ENCODE measurements at places on chromosomes 13 and 19.

DNA sequence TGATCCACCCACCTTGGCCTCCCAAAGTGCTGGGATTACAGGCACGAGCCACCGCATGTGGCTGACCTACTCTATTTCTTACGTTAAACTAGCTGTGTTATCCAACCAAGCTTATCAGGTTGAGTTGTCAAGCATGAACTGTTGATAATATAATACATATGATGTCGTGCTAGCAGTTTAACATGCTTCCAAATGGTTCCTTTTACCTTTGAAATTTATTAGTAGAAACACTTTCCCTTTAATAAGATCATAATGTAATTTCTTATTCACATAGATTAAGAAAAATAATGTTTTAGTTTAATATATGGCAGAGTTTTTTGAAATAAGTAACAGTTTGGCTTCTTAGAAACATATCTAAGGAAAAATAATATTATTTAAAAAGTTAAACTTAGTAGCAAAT is 34.4 kb upstream of the VWA8 start:
- DNase-seq, result no peak

DNA sequence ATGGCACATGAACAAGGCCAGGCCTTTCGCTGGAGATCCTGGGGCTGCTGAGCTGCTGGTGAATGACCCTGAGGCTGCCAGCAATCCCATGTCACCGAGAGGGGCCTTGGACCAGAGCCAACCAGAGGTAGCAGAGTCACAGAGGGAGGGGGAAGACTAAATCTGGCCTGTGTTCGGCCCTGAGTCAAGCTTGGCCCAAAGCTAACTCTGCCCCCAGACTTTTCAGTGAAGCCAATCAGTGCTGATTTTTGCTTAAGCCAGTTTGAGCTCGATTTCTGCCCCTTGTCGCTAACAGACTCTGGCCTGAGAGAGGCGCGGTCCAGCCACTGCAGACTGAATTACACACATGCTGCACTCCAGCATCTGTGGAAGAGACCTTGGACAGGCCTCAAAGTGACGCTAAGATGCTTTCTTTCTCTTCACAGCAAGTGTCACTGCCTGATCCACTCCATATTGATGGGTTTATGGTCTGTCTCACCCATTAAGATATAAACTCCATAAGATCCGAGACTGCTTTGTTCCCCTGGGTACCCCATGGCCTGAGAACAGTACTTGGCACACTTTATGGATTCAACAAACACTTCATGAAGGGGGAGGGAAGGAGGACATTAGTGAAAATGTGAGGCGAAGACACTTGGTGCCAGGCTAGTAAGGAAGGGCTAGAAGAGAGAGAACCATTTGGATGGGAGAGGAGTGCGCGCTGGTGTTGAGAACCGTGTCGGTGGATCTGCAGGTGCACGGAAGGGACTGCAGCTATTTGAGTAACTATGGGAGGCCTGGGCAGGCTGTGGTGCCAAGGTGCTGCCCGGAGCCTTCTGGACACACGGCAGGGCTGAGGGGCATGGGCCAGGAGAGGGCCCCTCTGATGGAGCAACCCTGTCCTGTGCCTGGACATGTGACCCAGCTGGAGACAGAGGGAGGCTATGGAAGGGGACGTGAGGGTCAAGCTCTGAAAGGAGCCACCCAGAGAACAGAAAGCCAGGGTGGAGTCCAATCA is 17.6 kb downstream of the RANBP3 start:
- DNase-seq, result no peak

- DNase-seq, result no peak
Observed at GRCh38 chr13:105814219-105814901, 721.1 kb downstream of the EFNB2 start.

DNA sequence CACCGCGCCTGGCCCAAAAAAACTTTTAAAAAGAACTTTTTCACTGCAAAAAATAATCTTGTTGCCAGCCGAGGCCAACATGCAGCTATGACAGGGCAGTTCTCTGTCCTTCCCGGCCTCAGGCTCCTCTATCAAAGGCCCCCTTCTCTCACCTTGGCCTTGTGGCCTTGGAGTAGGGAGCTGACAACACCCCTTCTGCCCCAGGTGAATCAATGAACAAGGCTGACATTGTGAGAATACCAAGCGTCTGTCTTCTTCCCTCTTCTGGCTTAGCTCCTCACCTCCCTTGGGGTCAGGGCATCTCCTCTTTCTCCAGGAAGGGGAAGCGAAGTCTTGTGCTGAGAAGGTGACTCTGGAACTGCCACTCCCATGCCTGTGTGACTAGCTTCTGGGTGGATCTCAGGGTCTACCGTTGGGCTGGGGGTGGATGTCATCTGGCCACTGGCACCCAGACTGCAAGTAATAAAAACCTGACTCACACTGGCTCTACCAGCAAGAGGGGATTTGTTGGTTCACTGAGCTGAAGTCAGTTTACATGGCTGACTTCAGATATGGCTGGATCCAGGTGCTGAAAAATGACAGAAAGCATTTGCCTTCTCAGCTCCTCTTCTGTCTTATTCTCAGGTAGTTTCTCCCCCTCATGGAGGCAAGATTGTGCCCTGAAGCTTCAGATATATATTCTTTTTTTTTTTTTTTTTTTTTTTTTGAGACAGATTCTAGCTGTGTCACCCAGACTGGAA is 6.3 kb downstream of the C19orf38 start:
- no peak for DNase-seq

DNA sequence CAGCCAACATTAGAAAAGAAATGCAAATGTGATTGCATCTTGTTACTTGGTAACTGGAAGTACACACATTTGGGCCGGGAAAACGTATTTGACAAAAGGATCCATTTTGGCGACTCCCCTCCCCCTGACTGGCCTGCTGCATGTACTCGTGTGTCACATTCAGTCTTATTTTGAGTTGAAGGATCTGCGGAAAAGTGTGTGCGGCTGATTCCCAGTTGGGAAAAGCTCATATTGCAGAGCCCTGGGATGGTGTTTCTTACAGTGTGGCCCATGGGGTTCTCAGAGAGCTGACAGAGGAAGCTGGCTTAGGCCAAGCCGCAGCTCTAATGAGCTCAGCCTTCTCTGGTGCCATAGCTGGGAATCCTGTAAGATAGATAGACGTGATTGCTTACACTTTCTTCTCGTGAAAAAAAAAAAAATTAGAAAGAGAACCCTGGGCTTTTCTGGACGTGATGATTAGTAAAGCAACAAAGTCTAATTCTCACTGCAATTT is 170.3 kb upstream of the ARGLU1 start:
- no peak for DNase-seq

GRCh38 chr13:97568850-97569249 is 134.9 kb downstream of the RAP2A start:
- DNase-seq, result no peak

DNA sequence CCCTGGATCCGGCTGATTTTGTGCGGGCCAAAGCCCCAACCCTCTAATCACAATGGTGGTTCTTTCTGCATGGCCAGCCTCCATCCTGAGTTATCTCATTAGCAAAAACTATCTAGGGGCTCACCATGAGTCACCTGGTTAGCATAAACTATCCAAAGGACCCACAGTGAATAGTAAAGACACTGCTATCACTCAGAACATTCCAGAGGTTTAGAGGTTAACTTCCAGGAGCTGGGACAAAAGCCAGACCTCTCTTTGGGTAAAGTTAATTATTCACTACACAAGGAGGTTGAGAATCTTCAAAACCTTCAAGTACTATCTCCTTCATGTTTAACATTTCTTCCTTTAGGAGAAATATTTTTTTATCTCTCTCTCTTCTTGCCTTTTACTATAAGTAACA is 18.8 kb upstream of the PPP5C start:
- peak; percentile 30 for DNase-seq

- no peak for DNase-seq
Observed at GRCh38 chr13:106911020-106911419, 343.1 kb upstream of the ARGLU1 start.

GRCh38 chr19:33279430-33280350 is 22.6 kb downstream of the CEBPA start:
- no peak for DNase-seq

GRCh38 chr19:1513499-1514294 is 878 bp upstream of the ADAMTSL5 start:
- peak; percentile 39 for DNase-seq

DNA sequence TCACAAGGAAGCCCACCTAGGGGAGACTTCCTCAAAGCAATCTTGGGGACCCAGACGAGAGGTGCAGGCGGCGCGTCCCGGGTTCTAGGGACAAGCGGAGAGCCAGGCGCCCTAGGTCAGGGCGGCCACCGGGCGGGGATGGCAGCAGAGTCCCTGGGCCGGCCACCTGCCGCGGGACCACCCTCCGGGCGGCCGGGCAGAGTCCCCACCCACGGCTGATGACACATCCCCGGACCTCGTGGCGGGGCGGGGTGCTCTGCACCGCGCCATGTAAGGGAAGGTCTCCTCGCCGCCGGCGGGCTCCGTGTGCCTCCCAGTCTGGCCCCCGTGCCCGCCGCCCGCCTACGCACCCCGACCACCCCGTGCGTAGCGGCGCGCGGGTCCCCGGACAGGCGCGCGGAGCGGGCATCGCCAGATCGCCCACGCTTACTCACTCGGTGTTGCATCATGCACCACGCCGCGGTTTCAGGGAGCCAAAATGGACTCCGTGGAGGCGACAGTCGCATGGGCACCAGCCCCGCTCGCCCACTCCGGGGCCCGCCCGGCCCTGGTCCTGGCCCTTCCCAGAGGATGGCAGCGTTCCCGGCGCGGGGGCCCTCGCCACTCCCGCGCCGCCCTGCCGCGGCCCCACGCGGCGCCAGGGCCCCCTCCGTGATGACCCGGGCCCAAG is 643 bp downstream of the SLC7A1 start:
- DNase-seq, result peak; percentile 50

- DNase-seq, result no peak
Observed at GRCh38 chr13:78875792-78876580, 217.0 kb upstream of the OBI1 start.

GRCh38 chr19:13071444-13072187 is 31.0 kb downstream of the LYL1 start:
- DNase-seq, result no peak

DNA sequence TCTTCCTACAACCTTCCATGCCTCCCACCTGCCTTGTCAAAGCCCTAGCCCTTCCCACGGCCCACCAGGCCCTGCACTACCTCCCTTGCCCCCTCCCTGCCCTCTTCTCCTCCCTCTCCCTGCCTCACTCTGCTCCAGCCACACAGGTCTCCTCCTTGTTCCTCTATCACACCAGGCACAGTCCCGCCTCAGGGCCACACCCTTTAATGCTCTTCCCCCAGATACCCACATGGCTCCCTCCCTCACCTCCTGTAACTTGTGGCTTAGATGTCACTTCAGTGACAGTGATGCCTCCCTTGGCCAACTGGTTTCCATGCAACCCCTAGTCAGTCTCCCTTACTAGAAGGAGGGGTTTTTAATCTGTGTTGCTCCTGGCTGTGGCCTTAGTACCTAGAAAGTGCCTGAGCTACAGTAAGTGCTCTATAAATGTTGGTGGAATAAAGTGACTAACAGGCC is 1.3 kb downstream of the SIRT6 start:
- DNase-seq, result no peak

- no peak for DNase-seq
Observed at GRCh38 chr13:28100150-28101121, at the start of gene FLT3. FLT3 (minus strand) TSS chr13:28100576; CDS start chr13:28100510, 66 bp downstream.

GRCh38 chr13:50581586-50582196 is 261.8 kb downstream of the DLEU7 start:
- DNase-seq, result no peak

DNA sequence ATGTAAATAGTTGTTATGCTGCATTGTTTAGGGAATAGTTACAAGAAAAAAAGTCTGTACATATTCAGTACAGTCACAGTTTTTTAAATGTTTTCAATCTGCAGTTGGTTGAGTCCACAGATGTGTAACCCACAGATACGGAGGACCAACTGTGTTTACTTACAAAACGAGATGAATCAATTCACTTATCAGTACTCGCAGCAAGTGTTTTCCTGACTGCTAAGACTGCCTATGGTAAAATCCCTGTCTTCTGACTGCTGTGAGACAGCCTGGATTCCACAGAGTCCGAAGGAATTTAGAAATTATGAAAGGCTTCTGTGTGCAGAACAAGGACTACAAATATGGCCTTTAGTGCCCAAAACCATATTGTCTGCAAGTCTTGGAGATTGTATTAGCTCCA is 45.7 kb upstream of the C1QTNF9 start:
- DNase-seq, result no peak

DNA sequence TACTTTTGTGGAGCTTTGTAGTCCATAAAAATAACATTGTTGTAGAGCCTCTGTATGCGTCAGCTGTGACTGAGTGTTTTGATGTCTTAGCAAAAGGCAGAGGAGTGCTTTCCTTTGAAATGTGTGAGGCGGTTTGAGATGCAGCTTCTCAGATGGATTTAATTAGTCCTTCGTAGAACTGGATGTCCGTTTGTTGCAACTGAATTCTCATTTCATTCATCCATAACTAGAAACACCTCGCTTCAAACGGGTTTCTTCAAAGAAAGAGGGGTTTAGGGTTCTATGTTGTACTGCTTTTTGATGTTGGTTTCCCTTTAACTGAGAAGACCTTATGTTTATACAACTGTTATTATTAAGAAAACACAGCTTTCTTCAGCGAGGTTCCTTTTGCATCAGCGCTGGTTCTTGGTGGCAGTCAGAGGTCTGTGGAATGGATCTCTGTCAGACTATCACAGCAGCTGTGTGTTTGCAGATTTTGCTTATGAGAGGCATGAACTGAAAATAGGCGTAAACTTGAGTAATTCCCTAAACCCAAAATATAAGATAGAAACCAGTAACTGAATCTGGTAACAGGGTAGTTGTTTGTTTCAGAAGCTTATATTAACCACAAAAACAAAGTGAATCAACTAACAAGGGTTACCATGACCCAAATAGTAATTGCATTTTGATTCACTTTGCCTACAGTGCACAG is 194.4 kb downstream of the GGACT start:
- peak; percentile 90 for DNase-seq

DNA sequence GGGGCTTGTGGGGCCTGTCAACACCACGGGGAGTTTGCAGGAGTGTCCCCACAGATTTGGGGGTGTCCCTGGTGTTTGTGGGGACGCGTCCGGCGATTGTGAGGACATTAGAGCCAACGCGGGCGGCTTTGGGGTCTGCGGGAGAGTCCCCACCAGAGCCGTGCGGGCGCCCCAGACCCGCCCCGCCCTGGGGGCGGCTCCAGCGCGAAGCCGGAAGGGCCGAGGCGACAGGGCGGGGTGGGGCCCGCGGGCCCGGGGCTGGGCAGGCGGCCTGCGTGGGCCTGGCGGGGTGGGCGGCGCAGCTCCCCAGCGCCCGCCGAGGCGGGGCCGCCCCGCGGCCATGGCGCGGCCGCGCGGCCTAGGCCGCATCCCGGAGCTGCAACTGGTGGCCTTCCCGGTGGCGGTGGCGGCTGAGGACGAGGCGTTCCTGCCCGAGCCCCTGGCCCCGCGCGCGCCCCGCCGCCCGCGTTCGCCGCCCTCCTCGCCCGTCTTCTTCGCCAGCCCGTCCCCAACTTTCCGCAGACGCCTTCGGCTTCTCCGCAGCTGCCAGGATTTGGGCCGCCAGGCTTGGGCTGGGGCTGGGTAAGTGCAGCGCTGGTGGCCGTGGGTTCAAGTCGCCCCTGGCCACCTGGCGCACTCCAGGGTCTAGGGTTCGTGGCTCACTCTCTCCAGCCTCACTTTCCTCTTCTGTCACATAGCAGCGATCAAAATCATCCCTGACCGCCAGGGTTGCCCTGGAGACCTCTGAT is 10.3 kb downstream of the PDE4A start:
- no peak for DNase-seq
